ENCODE measurements at places on chromosomes 3 and 15.

DNA sequence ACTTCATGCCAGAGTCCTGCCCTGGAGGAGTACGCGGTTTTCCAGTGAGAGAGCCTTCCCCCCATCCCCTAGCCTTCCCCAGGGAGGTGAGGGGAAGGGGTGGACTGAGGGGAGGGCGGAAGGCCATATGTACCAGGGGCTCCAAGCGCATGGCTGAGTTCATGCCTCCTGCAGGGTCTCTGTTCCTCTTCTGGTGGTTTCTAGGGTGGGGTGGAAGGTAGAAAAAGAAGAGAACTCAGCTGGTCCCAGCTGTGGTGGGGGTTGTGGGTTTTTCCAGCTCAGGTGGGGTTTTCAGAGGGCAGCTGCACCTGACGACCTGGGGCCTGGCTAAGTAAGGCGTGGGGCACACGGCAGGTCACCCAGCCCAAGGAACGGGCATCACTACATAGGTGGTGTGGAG is 10.7 kb upstream of the IQSEC1 start:
- DNase-seq, result no peak

GRCh38 chr3:53226142-53226840 is 29.5 kb downstream of the TKT start:
- DNase-seq, result no peak

DNA sequence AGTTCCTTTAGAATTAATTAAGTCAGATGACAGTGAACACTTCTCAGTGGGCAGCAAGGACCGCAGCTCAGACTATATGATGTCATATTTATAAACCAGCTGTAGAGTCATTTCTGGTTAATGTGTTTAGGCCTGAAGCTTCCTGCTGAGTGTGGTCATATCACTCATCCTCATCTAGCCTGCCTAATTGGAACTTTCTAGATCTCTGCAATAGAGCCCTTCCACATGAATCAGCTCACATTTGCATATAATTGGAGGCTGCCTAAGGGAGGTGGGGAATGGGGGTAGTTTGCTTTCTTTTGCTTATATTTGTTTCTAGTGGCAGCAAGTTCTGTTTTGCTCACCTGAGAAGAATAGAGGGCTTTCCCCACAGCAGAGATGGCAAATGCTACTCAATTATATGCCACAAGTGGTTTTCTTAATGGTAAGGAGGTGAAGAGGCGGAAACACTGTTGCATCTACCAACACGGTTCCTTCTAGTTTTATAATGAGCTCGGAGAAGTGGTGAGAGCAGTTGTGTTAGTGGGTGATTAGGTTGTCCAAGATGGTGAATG is 148.1 kb downstream of the KLHL25 start:
- DNase-seq, result no peak

DNA sequence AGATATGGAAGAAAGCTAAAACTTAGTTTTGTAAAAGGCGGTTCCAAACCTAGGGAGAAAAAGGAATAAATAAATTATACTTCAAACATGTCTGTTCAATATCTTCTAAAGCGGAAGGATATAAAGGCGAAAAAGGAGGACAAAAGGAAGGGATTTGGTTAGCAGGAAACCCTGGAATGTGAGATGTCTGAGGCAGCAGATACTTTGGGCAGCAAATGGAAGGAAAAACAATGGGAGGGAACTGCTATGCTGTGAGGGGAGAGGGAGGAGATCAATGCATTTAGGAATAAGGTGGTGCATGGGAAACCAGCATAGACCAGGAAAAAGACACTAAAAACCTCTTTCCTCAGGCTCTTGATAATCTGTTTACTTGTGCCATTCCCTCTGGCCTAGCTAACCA is 120.8 kb downstream of the DNAH12 start:
- no peak for DNase-seq

DNA sequence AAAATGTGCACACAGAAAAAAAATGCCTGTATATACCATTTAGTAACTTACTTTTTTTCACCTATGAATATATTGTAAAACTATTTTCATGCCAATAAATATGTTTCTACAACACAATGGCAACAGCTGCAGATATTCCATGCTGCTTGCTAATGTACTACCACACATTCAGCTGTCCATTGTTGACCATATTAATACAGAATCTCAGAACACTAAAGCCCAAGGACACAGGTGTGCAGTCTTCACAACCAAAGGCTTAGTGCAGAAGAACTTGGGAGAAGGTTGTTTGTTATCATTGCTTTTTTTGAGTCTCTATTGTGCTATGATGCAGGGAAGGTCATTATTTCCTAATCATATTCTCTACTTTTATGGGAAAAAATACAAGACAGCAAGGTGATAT is 79.6 kb downstream of the DIPK2A start:
- DNase-seq, result no peak

- no peak for DNase-seq
These were observed 27.2 kb upstream of the CFAP44 start for GRCh38 chr3:113468539-113468938.

- DNase-seq, result no peak
These were observed 50.5 kb upstream of the LRRFIP2 start for GRCh38 chr3:37224879-37225278.

DNA sequence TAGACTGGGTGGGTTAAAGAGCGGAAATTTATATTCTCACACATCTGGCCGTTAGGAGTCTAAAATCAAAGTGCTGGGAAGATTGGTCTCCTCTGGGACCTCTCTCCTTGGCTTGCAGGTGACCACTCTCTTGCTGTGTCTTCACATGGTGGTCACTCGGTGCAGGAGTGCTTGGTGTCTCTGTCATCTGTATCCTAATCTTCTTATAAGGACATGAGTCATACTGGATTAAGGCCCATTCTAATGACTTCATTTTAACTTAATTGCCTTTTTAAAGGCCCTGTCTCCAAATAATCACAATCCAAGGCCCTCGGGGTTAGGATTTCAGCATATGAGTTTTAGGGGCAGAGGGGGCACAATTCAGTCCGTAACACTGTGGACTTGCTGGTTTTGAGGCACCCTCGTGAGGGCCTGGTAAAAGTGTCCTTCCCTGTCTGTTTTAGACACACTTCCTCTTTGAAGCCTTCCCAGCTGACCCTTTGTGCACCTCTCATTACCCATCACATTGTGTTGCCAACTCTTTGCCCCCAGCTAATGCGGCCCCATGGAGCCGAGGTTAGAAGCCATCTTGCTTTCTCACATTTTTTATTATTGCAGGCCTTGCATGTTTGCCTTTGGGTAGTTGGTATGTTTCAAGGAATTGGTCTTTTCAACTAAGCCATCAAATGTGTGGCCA is 3.2 kb downstream of the XYLB start:
- no peak for DNase-seq

- no peak for DNase-seq
These were observed 52.8 kb downstream of the RAF1 start for GRCh38 chr3:12611117-12611516.

DNA sequence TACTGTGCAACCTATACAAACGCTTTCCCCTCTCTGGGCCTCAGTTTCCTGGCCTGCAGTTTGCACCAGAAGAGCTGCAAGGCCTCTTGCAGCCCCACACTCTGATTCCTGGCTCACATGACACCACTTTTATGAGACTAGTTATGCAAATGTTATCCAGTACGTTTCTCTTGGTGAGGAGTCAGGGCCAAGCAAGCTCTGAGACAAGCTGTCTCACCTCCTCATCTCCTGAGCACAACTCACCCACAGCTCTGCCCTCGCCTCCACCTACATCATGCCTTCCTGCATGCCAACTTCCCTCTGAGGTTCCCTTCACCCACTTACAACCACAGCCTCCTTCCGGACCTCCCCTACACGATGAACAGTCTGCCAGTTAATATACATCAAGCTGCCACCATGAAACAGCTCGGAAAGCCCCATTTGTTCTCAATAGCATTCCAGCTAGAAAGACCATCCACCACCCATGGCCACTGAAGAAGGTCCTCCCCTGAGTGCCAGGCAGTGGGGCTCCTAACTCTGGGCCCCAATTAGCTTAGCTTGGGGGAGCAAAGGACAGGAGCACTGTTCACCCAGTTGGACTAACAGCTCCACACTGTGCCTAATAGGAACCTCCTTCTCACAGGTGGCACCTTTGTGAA is 25.0 kb downstream of the CRYGS start:
- DNase-seq, result no peak

- no peak for DNase-seq
These were observed 15.8 kb downstream of the TGM4 start for GRCh38 chr3:44890258-44890657.

DNA sequence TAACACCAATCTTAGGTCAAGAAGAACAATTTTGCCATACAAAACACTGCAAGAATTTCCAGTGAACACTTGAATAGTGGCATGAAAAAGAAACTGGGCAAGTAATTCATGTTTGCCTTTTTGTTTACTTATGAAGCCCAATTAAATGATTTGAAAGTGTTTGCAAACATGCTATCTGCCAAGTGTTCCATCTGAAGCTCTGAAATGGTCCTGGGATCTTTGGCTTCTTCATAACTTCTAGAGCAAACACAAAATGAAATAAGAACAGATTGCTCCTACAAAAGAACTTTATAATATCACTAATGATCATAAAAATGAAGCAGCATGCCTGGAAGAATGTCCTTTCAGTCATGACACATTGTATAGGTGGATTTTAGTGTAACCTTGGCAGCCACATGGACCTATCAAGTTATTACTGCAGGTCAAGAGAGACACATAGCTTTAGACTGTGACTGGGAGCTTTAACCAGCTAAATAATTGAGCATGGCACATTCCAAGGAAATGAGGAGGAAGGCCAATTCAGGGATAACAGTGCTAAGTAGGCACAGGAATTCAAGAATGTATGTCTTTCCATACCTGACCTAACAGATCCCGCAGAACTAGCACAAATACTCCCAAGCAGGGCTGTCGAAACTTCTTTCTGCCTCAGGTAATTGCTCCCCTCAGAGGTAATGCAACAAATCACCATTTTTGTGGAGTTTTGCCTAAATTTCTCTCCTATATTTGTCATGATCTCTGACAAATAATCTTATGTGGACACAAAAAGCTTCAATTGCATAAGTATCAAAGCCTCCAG is 144.6 kb downstream of the DUT start:
- no peak for DNase-seq

DNA sequence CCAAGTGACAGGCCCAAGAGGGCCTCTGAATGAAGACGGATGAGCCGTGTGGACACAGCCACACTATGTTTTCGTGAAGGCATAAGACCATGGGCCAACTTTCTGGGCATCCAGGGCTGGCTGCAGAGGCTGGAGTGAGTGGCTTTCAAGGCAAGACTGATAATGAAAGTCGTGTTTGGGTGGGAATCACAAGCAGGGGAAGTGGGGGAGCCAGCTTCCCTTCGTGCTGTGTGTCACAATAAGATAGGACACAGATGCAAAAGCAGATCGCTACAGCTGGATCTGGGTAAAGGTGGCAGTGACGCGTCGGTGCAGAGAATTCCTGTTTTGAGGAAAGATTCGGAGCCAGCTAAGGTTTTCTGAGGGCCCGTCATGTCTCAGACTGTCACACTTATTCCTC is 309.8 kb upstream of the CTDSPL start:
- no peak for DNase-seq

All from stimulated activated CD4-positive, alpha-beta T cell treated with anti-CD3 and anti-CD28 coated beads, Interleukin-1b, Interleukin-23, amount 100 ng/mL, for 1 hour (primary cell).